Astrocyte of the spinal cord (primary cell): ENCODE measurements at places on chromosomes 3 and 15.

DNA sequence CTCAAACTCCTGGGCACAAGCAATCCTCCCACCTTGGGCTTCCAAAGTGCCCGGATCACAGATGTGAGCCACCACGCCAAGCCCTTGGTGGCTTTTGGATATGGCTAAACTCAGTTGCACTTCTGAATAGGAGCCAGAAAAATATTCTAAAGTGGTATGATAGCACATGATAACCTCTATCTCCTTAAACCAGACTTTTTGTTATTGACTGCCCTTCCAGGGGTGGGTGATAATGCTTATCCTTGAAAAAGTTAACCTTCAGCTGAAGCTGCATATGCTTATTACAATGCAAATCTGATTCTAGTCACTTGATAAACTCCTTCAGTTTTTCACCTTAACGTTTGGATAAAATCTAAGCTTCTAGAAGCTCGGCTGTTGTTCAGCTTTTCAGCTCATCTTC is 6.3 kb downstream of the CCNB2 start:
- DNase-seq = no peak

DNA sequence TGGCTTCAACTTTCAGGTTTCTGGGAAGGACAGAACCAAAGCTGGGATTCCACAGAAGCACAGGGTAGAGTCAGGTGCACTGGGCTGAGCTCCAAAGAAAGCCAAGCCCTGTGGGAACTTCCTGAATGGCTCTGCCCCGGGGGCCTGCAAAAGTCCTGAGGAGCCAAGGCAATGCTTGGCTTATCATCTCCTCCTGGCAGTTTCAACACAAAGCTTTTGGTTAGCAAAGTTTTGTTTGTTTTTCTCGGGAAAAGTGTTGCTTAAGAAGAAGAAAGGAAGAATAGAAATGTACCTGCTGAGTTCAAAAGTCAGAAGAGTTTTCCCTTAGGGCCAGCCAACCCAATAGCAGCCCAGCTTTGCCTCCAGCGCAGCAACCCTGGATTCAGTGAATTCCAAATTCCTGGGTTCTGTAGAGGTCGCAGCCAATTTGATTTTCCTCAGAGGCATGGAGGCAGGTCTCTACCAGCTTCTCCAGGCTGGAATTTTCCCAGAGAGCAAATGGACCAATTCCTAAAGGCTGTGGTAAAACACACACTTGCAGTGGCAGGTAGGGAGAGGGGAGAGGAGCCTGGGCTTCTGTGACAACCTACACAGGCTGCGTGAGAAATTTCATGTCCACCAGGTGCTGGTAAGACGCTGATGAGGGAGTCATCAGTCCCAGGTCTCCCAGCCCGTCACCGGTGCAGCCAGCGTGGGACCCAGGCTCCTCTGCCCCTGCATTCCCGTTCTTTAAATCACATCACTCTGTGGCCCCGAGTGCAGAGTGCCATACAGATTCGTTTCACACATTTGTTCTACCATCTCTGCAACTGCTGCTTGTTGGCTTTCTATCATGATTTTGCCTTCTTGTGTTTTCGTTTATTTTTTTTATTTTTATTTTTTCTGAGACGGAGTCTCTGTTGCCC is 54.3 kb upstream of the SNRPA1 start:
- DNase-seq = no peak

- no peak for DNase-seq
These were observed 1.9 kb downstream of the CISH start for GRCh38 chr3:50609763-50610085.

DNA sequence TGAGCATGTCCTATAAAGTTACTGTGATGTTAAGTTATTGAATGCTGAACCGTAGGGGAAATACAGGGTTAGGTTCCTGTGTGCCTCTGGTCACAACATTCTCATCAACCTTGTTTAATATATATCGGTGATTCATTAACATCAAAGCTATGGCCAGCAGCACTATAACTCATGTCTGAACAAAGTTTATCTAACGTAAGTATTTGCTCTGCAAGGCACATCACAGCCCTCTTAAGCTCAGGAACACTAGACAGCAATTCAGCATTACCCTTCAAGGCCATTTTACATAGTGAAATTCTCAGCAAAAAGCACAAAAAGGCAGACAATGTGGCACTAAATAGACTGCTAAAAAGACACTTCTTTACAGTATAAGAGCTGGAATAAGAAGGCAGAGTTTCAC is 48.2 kb upstream of the FNDC3B start:
- no peak for DNase-seq

- DNase-seq = no peak
These were observed 130.2 kb downstream of the SSR3 start for GRCh38 chr3:156424758-156425157.
